ENCODE measurements at places on chromosomes 3 and 15. TPM values are rescaled to one million over a fixed set of nuclear protein-coding genes. Genes with fewer than 3 reads are reported as not detected.

Gene KNG1
- not detected for polyA plus RNA-seq

Gene CXCR6
- not detected for polyA plus RNA-seq

Gene CDC25A
- polyA plus RNA-seq: 5.5 TPM

Gene BCHE
- 0.71 TPM for polyA plus RNA-seq

Gene P2RY12
- not detected for polyA plus RNA-seq

Gene FHIT
- 5.0 TPM for polyA plus RNA-seq

Gene FES
- polyA plus RNA-seq: 0.24 TPM

- DNase-seq: no peak
Observed at GRCh38 chr3:148344521-148344920, 353.2 kb upstream of the AGTR1 start.

DNA sequence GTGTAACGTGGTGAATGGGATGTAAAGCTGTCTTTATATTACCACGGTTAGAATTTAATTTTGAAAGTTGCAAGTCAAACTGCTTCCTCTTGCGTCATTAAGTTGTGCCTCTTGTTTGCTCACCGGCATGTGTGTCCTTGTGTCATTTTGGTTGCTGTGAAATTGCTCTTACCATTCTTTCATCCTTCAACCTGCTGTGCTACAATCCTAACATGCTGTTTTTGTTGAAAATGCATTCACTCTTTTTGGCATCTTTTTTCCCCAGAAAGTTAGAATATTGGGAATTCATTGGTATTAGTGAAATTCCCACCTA is 164.7 kb downstream of the PGPEP1L start:
- DNase-seq: no peak

GRCh38 chr3:71578054-71578751 is 5.3 kb downstream of the FOXP1 start:
- DNase-seq: no peak

DNA sequence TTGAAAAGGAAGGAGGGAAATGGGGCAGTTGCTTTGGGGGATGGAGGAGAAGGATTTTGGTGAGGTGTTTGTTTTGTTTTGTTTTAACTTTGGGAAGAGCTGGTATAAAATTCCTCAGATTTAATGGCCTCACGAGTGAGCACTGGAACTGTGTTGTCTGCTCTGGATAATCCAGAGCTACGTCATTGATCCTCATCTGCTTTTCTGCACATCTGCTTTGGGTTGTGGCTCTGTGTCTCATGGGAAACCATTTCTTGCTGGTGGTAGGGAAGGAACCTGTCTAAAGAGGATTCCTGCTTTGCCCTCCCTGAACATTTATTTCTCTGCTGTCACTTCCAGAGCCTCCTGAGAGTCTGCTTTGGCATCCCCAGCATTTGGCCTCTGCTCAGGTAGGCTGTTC is 3.1 kb downstream of the SNRK start:
- DNase-seq: no peak

GRCh38 chr3:50248387-50248786 is 12.4 kb downstream of the GNAI2 start:
- no peak for DNase-seq

DNA sequence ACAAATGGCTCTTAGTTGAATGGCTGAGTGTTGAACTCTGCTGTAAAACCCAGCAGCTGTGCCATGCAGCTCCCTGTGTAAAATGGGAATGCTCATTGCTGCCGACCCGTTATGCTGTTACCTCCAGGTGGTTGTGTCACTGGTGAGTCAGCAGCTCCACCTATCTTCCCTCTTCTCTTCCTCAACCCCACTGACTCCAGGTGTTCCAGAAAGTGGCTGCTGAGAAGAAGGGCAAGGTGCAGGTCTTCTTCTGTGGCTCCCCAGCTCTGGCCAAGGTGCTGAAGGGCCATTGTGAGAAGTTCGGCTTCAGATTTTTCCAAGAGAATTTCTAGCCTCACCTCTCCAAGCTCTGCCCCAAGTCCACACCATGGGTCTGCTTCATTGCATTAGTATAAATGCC is 41.9 kb downstream of the NOX5 start:
- DNase-seq: peak; percentile 44

- no peak for DNase-seq
Observed at GRCh38 chr3:179942553-179943075, 94.1 kb downstream of the PEX5L start.

DNA sequence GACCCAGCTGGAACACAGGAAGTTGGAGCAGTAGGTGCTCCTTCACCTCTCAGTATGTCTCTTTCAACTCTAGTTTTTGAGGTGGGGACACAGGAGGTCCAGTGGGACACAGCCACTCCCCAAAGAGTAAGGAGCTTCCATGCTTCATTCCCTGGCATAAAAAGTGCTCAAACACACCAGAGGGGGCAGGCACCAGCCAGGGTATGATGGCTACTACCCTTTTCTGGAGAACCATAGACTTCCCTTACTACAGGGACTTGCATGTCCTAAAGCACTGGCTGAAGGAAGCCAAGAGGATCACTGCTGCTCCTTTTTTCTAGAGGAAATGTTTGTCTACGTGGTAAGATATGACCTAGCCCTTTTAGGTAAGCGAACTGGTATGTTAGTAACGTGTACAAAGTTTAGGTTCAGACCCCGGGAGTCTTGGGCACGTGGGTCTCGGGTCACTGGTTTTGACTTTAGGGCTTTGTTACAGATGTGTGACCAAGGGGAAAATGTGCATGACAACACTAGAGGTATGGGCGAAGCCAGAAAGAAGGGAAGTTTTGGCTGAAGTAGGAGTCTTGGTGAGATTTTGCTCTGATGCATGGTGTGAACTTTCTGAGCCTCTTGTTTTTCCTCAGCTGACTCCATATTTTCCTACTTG is 11.9 kb downstream of the IL17RB start:
- no peak for DNase-seq

DNA sequence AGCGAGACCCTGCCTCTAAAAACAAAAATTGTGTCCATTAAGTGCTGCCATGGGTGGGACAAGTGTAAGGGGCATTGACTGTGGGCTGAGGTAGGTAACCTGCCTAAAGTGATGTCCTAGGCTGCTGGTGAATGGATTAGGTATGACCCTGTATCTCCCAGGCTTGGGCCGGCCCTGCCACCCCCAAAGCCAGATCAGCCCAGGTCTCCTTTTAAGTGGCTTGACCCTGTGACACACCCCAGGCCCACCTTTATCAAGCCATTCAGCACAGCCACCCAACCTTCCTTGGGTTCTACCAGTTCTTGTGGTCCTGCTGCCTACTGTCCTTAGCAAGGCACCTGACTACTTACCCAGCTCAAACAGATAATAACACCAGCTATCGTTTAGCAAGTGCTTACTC is 18.7 kb downstream of the CIB2 start:
- DNase-seq: no peak

DNA sequence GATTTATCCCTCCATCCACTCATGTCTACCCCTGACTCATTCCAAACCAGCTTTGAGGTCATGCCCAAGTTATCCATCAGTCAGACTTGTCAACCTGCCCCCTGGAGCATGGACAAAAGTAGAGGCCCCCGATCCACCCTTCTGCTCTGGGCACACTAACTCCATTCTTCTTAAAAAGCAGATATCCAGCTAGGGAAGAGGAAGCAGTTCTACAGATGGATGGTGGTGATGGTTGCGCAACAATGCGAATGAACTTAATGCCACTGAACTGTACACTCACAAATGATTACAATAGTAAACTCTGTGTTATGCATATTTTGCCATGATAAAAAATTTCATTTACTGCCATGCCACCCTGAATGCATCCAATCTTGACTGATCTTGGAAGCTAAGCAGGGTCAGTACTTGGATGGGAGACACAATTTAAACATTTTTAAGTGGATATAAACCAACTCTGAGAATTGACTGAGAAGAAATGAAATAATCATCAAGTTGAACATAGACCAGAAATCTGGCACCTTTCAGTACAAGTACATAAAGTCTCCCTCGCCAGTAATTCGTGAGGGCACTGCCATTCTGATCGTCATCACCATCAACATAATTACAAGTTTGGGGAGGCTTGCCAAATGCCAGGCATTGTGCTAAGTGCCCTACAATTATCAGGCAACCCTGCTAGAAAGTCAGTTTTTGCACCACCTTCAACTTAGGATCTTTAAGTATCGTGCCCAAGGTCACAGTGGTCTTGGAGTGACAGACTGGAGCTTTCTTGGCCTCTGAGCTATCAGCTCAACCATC is 124.8 kb downstream of the ATP10A start:
- no peak for DNase-seq

GRCh38 chr3:36244728-36245127 is 135.6 kb upstream of the STAC start:
- no peak for DNase-seq

DNA sequence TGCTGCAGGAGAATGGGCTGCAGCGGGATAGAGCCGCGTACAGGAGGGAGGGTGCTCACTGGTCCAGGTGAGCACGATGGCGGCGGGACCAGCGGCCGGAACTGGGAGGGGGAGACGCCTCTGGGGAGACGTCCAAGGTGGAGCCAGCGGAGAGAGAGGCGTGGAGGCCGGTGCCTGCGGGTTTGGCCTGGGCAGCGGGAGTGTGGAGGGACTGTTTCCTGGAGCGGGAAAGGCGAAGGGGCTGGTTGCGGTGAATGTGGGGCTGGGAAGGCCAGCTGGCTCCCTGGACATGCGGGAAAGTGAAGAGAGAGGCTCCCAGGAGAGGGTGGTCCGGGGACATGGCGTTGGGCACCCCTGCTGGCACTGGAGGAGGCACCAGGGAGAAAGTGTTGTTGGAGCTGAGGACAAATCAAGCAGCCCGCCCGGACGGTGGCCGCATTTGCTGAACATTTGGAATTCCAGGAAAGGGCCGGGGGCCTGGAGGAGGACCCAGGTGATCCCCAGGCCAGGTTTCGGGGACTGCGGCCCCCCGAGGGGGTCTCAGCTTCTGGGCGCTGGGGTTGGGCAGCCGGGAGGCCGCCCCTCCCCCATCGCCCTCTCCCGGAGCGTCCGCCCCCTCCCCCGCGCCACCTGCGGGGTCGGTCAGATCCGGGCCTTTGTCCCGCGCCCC is 34.3 kb downstream of the DNAJB8 start:
- DNase-seq: no peak

- DNase-seq: no peak
Observed at GRCh38 chr3:105332961-105333360, 33.7 kb upstream of the ALCAM start.

- no peak for DNase-seq
Observed at GRCh38 chr15:37789397-37789786, 145.0 kb upstream of the TMCO5A start.

DNA sequence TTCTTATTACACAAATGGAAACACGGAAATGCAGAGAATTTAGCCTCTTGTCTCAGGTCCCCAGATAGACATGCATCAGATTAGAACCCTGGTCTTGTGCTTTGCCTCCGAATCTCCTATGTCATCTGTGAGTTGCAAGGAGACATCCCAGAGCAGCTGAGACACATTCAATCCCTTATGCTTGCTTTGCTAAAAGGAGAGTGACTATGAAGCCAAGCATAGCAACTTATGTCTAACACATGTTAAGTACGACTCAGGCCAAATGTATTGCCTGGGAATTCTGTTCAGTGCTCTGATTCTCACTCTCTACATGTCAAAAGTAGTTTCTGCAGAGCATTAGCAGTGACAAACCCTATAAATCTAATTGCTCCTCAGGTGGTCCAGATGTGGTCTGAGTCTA is 30.6 kb upstream of the LRRC3B start:
- DNase-seq: no peak

DNA sequence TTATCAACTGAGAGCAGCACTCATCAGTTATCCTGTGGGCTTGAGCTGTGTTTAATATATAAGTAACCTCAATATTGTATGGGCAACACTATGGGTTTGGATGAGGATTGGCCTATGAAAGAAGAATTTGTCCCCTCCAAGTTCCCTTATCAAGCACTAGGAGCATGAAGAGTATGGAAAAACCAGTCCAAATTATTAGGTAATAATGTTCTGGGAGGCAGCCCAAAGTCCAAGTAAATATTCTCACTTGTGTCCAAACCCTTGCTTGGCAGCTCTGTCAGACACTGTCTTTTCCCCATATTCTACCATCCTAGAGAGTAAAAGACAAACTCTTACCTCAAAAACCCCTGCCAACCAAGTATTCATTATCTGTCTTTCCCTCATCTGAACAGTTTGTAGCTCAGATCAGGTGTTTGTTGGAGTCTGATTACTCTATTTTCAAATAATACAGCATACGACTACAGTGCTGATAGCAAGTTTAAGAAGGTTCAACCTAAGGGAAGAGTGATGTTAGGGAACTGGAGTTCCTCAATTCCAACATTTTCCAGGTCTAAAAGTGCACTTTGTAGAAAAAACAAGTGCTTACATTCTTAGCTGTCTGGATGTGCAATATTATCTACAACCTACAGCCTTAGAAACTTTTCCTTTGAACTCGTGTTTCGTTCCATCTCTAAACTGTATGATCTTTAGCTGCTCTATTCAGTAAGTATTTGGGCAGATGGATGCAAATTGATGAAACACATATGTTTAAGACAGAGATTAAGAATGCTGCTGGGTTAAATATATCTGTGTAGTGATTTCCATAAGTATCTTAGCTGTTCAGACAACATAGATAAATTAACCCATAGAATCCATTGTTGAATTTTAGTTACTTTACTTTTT is 89.7 kb upstream of the PHLDB2 start:
- no peak for DNase-seq

DNA sequence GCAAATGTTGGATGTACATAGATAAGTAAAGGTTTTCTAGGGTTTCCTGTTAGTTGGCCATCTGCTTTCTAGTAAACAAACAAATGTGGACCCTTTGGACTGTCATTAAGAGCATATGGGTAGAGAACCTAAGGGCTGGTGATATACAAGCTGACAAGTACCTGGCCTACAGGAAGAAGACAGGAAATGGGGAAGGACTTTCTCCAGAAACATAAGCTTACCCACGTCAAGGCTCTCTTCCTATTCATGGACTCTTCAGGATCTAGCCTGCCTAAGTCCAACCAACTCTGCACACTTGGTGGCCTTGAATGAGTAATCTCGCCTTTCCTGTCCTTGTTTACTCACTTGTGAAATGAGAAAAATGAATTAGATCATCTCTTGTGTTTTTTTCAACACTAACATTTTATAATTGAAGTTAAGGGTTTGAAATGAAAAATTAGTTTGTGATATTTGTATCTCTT is 22.2 kb upstream of the GOLIM4 start:
- DNase-seq: no peak

DNA sequence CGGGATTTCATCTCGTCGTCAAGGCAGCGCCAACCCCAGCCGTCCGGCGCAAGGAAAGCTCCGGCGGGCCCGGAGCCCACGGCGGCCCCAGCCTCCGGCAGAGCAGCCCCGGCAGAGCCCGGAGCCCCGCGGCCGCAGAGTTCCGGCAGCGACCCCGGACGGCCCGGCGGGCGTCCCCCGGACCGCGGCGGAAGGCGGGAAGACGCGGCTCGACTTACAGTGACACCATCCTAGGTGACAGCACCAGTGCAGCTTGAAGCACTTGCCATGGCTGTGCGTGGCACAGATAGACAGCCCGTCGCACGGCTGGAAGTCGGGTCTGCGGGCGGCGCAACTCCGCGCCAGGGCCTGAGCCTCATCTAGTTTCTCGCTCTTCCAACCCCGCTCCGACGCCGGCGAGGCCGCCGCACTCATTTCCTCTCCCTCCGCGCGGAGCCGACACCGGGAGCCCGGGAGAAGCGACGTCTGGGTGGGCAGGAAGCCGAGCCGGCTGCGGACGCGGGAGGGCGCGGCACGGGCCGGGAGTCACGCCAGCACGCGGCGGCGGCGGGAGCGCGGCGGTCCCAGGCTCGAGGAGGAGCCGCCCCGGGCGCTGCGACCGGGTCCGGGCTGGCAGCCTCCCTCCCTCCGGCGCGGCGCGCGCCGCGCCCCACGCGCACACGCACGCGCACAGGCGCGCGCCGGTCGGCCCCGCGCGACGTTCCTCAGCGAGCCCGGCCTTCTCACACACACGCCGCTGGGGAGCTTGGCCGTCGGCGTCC is at the start of gene C3orf70:
Gene C3orf70, minus strand, starts transcription at position 651 of the 761 bp plus-strand sequence. Its CDS starts 237 bp downstream, at position 414.
- no peak for DNase-seq

All from keratinocyte (primary cell).